ENCODE measurements at places on chromosomes 13 and 19. TPM values are rescaled to one million over a fixed set of nuclear protein-coding genes. Genes with fewer than 3 reads are reported as not detected.

The GSX1 gene
- not detected for total RNA-seq

The VRK3 gene
- 26.5 TPM for total RNA-seq

The LILRA1 gene
- total RNA-seq: not detected

The FCER2 gene
- total RNA-seq: not detected

The ASPDH gene
- total RNA-seq: not detected
